CD4-positive, CD25-positive, alpha-beta regulatory T cell (primary cell): ENCODE measurements at places on chromosomes 11 and 22.

GRCh38 chr11:68051191-68052136, 12.6 kb downstream of the TCIRG1 start:
- DNase-seq: no peak

- DNase-seq: no peak
Measured at GRCh38 chr11:121929581-121929980, 186.4 kb downstream of the BLID start.

GRCh38 chr22:25008666-25009065, 56.1 kb downstream of the KIAA1671 start:
- DNase-seq: no peak

GRCh38 chr11:110470716-110471115, 41.0 kb downstream of the FDX1 start:
- no peak for DNase-seq

- DNase-seq: no peak
Measured at GRCh38 chr22:29626497-29627195, 23.2 kb downstream of the NF2 start.

- no peak for DNase-seq
Measured at GRCh38 chr22:48756146-48757111, 1071.2 kb downstream of the BRD1 start.

DNA sequence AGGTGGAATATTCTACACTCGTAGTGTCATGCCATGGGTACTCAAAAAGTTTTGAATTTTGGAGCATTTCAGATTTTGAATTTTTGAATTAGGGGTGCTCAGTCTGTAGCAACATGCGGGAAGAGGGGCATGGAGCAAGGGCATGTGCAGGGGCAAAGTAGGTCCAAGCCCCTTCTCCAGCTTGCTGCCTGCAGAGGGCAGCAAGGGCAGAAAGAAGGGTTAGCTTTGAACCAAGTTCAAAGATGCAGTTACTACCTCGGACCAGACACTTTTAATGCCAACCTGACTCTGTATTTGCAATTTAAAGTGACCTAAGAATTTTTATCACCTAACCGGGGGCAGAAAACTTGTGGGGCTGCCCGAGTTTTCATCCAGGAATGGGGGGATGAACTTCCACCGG, 68.2 kb downstream of the CD82 start:
- no peak for DNase-seq

DNA sequence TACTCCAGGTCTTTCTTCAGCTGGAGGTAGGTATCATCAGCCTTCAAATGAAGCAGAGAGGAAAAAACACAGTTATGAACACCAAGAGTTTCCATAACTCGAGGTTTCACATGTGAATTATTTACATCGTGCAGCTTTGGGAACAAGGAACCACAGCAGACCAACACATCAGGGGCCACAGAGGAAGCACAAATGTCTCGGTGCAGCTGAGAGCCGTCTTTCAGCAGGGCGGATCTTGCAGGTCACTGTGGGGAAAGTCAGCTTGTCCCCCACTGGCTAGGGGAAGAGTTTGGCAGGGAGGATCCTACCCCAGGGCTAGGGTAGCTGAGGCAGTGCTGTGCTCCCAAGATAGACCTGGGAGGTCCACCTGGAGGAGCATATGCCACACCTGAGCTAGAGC, 74.7 kb downstream of the C11orf58 start:
- no peak for DNase-seq

- no peak for DNase-seq
Measured at GRCh38 chr11:60563553-60564235, 48.5 kb downstream of the MS4A13 start.

- DNase-seq: no peak
Measured at GRCh38 chr11:86241956-86242535, 2.5 kb upstream of the EED start.

DNA sequence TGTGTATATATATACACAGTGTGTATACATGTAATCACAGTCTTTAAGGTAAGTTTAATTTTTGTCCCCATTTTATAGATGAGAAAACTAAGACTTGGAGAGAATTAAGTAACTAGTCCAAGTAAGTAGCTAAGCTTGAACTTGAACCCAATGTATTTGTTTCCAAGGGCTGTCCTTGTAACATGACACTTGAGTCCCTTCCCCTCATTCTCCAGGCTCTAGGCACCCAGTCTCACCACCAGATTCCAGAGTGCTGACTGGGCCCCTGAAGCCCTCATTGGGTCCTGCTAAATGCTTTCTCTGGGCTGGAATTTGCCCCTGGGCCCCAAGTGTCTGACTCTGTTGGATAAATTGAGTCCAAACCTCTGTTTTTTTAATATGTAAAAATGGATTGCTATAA, 45.5 kb downstream of the ADM start:
- DNase-seq: no peak

DNA sequence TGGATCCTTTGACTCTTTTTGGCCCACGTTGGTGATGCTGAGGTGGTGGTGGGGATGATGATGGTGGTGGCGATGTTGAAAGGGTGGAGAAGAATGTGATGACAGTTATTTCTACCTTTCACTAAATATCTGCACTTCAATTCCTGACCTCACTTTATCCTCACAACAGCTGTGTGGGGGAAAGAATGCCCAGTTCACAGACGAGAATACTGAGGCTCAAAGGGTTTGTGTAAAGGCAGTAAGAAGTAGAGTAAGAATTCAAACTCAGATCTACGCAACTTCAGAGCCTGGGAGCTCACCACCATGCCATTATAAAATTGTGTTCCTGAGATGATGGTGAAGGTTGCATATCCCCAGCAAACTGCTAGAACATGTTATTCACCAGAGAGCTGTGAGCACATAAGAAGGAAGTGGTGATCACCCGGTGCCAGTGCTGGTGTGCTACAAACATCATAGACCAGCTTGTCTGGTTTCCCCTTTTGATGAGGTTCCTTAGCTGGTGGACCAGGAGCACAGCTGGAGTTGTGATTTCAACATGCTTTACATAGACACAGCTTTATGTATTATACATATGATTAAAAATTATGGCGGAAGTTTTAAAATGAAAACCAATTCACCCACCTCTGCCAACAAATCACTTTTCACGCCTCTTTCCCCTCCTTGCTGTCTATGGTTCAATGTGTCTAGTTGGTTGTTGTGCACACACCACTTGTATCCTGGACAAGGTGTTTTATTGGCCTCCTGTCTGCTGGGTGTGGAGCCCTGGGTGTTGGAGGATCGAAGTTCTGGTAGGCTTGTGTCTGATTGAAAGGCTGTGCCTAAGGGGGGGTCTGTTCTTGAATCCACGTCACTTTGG, 6.2 kb downstream of the ST14 start:
- no peak for DNase-seq

DNA sequence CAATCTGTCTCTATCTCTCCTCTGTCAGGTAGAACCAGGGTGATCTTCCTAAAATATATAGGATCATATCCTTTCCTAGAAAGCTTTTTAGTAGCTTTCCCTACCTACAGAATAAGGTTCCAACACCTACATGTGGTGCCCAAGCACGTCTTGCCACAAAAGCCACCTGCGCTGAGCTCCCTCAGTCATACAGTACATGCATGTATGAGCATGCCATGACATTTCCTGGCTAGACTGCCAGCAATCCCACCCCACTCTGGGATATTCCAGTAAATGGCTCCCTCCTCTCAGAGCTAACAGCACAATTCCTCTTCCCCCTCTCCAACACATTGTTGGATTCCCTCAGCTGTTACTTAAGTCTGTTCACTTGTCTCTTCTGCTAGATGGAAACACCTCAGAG, 398.0 kb downstream of the TENM4 start:
- DNase-seq: no peak

GRCh38 chr22:31637891-31638618, 24.0 kb downstream of the PISD start:
- no peak for DNase-seq

- no peak for DNase-seq
Measured at GRCh38 chr22:19057999-19058491, 64.2 kb downstream of the DGCR2 start.

DNA sequence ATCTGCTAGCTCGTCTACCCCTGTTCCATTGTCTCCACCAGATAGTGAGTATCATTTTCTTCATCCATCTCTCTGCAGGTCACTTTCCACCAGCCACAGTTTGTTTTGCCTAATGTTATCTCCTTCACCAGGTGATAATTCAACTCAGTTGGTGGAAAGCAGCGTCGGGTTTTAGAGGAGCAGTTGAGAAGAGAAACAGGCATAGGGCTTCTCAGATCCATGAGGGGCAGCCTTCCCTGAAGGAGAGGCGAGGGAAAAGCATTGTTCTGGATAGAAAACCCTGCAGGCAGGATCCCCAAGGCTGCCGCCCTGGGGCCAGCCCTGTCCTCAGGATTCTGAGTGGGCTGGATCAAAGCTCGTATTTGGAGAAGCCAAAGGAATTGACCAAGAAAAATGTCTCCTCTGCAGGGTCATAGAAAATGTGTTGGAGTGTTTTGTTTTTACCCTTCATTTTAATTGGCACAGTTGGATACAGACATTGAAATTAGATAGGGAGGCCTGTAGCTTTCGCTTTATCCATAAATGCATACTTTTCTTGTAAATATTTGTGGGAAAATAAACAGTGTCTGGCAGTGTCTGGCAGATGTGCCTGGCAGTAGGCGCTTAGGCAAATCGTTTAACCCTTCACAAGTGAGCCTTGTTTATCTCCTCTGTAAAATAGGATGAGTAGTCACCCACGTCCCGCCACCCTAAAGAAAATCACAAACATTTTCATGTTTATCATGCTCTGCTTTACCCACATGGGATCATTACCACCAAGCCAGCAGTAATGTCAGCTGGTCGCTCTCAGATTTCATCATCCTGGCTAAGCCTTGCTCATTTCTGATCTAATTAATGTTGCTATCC, 73.4 kb upstream of the TTC12 start:
- DNase-seq: no peak

- DNase-seq: no peak
Measured at GRCh38 chr11:36487619-36488018, 22.5 kb downstream of the TRAF6 start.

DNA sequence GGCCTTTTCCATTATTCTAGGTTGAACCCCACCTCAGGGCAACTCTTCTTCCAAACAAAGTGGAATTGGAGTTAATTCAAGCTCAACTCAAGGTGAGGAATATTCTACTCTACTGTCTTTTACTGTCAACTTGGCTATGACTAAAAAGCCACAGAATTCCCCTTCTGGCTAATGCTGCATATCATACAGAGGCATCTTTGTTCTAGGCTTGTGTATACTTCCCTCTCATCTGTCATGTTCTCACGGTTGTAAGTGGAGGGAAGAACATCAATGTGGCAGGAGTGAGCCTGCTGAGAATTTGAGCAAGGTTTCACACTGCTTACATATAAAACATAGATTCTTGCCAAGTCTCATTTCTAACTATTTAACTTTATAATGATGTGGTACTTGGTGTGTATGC, 921.4 kb upstream of the CNTN5 start:
- no peak for DNase-seq

DNA sequence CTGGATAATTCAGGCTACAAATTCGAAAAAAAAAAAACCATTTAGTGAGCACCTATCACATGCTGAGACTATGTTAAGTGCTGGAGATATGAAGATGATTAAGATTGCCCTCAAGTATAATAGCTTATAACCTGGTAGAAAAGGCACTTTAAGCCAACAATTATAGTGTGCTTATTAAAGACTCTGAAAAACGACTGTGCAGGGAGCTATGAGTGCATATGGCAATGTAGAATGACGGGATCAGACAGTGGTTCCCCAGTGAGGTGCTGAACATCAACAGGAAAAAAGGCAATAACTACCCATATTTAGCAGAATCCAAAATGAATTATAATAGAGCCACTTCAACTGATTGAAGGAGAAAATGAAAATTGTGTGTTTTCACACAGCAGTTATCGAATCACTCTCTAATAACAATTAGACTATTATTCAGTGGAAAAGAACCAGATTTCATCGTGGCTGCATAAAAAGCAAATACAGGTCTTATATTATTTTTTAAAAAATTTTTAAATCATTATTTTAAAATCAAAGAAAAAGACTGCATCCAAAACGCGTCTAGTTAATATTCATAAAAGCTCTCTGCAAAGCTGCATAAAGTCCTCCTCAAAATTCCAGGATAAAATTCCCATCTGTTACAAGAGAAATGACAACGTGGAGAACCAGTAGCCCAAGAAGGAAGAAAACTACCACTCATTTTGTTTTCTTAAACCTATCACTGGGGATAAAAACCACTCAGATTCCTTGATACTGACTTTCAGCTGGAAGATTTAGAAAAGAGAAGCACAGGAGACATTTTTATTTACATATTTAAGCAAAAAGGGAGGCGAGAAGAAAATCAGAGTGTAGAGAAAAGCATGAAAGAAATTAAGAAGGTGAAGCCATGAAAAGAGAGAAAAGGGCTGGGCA, 1.1 kb downstream of the MTMR2 start:
- peak; percentile 25 for DNase-seq

DNA sequence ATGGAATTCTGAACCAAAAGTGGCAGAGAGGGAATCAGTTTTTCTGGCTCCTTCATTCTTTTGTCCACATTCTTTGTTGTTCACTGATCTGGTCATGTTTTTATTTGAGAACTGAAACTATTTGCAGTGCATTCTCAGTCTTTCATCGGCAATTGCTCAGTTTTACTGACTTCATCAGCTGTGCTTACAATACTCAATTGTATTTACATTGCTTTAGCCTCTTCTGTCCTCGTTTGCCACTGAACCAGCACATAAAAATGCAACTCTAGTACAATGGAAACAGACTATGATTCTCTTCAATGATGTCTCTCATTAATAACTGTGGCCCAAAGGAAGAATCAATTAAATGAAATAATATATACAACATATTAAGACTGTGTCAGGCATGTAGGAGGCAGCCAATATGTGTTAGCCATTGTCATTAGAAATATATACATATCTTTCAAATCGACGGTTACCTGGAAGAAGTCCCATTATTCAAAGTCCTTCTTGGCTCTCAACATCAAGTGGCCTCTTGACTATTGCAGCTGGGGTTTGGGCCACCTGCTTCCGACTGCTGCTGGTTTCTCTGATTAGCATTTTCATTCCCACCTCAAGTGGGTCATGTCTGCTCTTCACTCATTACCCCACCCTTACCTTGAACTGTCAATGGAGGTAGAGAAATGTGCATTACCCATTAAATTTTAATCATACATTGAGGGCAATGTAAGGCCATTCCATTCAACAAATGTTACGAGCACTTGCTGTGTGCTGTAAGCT, 600.1 kb downstream of the INSC start:
- DNase-seq: no peak

- no peak for DNase-seq
Measured at GRCh38 chr11:122207505-122207904, 91.5 kb upstream of the BLID start.

DNA sequence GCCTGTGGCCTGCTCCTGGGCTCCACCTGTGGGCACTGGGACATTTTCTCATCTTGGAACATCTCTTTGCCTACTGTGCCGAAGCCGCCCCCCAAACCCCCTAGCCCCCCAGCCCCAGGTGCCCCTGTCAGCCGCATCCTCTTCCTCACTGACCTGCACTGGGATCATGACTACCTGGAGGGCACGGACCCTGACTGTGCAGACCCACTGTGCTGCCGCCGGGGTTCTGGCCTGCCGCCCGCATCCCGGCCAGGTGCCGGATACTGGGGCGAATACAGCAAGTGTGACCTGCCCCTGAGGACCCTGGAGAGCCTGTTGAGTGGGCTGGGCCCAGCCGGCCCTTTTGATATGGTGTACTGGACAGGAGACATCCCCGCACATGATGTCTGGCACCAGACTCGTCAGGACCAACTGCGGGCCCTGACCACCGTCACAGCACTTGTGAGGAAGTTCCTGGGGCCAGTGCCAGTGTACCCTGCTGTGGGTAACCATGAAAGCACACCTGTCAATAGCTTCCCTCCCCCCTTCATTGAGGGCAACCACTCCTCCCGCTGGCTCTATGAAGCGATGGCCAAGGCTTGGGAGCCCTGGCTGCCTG, 1.4 kb downstream of the SMPD1 start:
- DNase-seq: no peak

GRCh38 chr22:31230871-31231621, 18.9 kb downstream of the LIMK2 start:
- DNase-seq: peak; percentile 77
